GM04503 (cell line): ENCODE measurements at places on chromosomes 2 and 18.
A peak's percentile ranks its signal among the peaks of the same experiment; 100 is the strongest.

DNA sequence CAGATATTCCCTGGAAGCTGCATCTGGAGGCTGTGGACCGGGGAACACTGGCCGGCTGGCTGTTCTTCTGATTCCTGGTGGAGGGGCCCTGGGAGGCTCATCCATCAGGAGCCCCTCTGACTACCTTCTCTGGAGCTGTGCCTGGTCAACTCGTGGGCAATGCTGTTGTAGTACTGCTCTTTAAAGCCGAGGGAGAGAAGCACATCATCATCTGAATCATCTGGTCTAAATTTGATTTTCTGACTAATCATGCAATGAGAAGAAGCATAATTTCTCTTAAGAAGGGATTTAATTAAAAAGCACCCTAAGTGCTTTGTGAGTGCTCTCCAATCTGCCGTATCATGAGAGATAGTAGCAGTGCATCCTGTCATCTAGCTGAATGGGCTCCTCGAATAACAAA, 229.5 kb downstream of the FHOD3 start:
- DNase-seq, result no peak

GRCh38 chr2:232888839-232889529, 18.9 kb downstream of the SNORC start:
- no peak for DNase-seq

DNA sequence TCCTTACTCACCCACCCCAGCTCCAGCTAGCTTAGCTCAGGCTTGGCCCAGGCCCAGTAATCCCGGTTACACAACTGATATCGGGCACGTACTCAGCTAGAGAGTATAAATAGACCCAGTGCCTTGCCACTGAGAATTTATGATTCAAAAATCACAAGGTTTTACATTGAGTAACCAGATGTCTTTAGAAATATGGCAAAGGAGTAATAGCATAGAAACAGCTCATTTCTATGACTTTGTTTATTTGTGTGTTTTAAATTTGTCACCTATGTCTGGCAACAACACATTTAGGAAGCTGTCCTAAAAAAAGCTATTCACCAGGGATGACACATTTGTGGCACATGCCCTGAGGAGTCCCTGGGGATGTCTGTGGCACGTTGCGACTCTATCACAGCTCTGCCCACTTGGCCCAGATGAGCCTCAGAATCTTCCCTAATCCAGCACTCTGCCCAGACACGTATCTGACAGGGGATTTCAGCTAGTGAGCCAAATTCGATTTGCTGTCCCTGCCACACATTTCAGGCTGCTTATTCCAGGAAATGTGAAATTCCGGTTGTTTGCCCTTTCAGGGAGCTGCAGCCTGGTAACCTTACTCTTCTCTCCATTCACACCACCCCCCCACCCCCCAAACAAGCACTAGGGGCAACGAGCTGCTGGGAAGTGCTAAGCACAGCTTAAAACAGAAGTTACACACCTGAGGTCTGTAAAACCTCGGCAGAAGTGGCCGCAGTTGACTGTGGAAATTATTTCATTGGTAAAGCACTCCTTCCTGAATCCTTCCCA, 85.4 kb upstream of the ZCCHC2 start:
- peak; percentile 58 for DNase-seq

GRCh38 chr2:134023854-134024253, 230.0 kb upstream of the MGAT5 start:
- DNase-seq, result no peak

DNA sequence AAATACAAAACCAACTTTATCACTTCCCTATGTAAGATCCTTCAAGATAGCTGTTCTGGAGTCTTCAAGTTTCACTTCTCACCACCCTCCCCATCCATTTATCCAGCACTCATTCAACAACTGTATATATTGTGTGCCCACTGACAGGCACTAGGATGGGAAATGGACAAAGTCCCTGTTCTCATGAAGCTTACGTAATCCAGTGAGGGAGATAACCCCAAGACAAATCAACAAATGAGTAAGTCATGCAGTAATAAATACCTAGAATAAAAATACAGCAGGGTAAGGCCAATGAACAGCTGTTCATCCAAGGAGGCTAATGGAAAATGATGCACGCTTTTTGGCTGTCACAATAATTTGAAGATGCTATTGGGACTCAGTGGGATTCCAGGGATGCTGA, 133.8 kb downstream of the MEMO1 start:
- no peak for DNase-seq

- DNase-seq, result no peak
Observed at GRCh38 chr18:64127172-64127571, 21.7 kb downstream of the LINC00305 start.

GRCh38 chr18:35478520-35479435, 19.0 kb downstream of the INO80C start:
- DNase-seq, result peak; percentile 62

- no peak for DNase-seq
Observed at GRCh38 chr18:50051288-50051687, 143.7 kb downstream of the MYO5B start.

DNA sequence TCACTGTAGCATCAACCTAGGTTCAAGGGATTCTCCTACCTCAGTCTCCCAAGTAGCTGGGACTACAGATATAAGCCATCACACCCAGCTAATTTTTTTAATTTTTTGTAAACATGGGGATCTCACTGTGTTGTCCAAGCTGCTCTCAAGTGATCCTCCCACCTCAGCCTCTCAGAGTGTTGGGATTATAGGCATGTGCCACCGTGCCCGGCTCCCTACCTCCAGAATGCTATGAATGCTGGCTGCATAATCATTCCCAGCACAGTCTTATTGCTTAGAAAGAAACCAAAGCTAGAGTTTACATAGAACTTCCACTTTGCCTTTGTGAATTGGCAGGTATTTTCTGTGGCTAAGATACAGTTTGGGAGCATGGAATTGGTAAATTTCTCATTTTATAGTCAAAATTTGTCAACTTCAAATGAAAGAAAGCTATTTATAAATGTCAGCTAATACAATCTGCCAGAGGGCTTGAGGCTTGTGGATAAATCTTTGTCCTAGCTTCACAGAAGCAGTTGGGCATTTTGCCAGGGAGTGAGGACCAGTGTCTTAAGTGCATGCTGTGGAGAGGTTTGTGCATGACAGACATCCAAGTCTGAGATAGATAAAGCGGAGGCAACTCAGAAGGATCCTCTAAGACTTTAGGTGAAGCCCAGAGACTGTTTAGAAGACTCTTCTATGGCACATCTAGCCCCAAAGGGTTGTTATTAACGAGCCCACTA, 175.4 kb downstream of the ANTXR1 start:
- DNase-seq, result no peak

DNA sequence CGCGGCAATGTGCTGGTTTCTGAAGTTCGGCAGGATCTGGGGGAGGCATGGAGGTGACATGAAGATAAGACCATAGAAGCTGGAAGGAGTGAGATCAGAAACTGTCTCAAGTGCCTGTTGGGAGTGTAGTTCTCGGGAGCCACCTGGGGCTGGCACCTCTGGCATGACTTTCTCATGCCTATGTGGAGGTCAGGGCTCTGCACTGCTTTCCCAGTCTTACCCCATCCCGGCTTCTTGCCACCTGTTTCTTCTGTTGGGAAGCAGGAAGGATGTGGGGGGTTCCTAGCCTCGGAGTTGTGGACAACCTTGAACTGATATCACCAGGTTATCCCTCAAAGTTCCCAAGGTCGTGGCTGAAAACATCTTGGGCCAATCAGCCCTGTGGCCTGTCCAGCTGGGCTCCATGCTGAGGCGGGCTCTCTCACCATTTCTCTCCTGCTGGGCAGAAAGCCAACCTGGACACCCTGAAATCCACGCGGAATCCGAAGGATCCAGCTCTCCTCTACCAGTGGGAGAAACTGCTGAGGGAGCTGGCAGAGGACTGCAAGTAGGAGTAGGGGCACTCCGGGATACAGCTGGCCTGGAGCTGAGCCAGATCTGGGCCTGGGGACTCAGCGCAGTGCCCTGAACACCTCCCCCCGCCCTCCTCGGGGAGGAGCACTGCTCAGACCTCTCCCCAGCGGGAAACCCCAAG, 42.5 kb downstream of the FER1L5 start:
- no peak for DNase-seq

GRCh38 chr2:217156801-217157200, 296.9 kb upstream of the TNP1 start:
- no peak for DNase-seq

GRCh38 chr2:205477016-205477705, 205.1 kb upstream of the NRP2 start:
- no peak for DNase-seq

DNA sequence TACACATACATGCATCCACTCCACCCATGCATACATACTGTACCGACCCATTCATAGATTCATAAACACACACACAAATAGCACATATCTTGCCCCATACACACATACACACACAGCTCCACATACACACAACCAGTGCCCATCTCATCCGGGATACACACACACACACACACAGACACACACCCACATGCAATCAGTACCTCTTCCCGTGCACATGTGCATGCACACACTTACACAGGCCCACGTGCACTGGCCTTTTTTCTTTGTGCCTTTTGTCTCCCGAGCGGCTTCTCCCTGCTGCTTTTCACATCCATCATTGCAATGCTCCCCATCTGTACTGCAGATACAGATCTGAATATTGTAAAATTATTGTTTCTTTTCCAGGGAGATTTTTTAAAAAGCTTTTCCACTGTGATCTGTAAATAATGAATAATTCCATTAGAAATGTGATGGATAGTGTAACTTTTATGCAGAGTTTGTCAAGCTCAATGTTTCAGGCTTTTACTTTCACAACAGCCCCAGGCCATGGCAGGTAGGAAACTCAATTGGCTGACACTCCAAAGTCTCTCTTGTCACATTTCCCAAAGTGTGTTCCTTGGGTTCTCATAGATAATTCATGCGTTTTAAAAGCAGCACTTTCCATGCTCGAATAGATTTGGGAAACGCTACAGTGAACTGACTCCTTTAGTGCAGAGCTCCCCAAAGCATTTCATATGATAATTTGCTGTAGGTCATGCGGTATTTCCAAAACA, 393.5 kb downstream of the CTNNA2 start:
- no peak for DNase-seq

- DNase-seq, result no peak
Observed at GRCh38 chr18:9708434-9709303, 568 bp downstream of the RAB31 start.

DNA sequence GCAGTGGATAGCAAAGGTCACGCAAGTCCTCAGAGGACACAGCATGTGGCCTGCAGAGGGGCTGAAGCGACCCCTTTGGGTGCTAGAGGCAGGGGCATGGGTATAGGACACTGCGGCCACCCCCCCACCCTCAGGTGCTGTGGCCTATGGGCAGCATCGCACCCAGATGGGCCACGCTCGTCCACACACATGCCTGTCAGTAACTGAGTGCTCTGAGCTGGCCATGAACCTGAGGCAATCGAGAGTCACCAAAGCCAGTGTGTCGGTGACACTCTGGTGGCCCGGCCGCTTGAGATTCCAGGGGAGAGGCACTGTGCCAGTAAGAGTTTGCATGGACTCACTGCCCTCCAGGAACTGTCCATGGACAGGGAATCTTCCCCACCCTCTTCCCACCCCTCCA, 22.7 kb upstream of the PTPN2 start:
- no peak for DNase-seq

- DNase-seq, result no peak
Observed at GRCh38 chr2:26493566-26493965, 15.6 kb upstream of the OTOF start.

DNA sequence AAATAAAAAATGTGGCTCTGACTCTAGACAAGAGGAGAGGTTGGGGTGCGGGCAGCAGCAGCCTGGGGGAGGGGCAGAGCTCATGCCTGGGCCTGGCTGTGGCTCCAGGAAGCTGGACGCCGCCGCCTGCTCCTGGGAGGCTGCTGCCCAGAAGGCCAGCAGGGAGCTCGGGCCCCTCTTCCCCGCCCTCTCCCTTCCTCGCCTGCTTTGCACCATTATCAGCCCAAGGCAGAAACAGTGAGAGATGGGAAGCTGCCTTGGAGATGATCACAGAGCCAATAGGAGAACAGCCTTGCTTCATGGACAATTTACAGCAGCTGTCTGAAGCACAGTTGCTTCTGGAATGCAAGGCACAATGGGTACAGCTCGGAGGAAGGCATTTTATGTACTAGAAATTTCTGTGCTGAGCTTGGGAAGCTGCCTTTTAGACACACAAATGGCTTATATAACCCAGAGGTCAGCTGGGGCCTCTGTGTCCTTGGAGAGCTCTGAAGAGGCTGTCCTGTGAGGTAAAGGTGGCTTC, 55.3 kb upstream of the AFF3 start:
- DNase-seq, result peak; percentile 82

DNA sequence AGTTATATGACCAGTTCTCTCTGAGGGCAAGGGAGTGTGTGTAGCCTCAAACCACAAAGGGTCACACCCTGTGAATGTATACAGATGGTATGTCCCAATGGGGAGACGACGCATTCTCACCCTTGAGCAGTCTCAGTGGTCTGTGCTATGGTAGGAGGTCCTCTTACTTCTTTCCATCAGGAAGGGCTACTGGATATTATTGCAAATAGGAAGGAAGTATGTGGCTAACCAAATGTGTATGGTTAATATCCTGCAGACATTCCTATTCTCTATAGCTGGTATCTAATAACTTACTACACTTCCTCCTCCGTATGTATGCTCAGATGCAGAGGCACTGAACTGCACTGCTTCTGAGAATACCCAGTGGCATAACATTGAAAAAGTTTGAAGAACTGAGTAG, 306.7 kb upstream of the CCDC68 start:
- DNase-seq, result no peak

DNA sequence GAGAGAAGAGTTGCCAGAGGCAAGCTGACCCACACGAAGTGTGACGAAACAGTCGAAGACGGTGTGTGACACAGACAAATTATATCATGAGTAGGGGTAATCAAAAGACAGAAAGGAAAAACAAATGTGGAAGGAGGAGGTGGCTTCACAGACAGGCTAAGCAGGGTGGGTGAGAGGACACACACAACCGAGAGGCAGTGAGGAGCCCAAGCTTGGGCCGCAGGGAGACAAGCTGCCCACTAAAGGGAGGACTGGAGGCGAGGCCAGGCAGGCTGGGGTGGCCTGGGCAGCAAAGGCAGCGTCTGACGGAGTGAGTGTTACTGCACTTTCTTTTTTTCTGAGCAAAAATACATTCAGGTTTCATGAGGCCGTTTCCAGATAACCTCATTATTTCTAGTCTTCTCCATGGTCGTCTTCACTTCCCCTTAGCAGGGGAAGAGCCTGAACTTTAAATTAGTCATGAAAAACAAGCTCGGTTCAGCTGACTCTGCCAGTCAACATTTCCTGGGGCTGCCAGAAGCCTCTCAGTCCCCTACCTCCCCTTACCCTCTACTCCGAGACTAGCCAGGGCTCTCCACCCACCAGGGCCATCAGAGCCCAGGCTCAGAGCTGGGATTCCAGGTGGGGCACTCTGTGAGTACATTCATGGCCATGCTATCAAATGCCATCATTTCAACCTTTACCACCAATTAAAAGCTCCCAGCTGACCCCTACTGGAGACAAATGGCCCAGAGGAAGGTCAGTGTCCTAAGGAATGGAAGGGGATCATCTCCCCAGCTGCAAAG, 13.8 kb upstream of the ZFP36L2 start:
- DNase-seq, result no peak

GRCh38 chr2:63122921-63123320, 72.3 kb downstream of the OTX1 start:
- no peak for DNase-seq

- no peak for DNase-seq
Observed at GRCh38 chr2:19747310-19748072, 154.3 kb downstream of the TTC32 start.
